ENCODE measurements at places on chromosomes 7 and 10. TPM values are rescaled to one million over a fixed set of nuclear protein-coding genes. Genes with fewer than 3 reads are reported as not detected.

Gene MYL10
- 23.1 TPM for polyA plus RNA-seq

DNA sequence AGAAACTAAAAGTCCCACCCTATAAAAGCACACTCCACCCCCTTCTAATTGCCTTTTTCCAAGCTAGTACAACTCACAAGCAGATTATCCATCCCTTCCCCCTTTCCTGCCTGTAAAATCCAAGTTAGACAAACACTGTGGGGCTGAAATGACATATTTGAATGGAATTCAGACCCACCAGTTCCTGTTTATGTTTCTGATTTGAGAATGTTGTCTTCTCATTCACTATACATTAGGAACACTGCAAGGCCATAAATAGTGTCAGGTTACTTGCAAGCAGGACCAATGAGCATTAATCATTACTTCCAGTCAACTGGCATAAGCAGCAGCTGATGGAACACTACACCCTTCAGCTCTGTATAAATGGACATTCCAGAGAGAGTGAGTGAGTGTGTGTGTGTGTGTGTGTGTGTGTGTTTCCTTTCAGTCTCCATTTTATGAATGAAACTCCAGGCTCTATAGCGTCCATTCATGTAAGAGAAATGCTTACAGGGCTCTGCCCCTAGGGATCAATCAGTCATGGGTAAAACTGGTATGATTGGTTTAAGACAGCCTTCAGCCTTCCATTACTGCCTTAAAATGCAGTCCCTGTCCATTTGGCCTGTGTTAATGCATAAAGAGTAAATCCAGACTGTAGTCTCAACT, 69.3 kb downstream of the ETV1 start:
- DNase-seq = peak; percentile 73

Gene CCDC172
- not detected for polyA plus RNA-seq

Gene STOX1
- 2.5 TPM for polyA plus RNA-seq

DNA sequence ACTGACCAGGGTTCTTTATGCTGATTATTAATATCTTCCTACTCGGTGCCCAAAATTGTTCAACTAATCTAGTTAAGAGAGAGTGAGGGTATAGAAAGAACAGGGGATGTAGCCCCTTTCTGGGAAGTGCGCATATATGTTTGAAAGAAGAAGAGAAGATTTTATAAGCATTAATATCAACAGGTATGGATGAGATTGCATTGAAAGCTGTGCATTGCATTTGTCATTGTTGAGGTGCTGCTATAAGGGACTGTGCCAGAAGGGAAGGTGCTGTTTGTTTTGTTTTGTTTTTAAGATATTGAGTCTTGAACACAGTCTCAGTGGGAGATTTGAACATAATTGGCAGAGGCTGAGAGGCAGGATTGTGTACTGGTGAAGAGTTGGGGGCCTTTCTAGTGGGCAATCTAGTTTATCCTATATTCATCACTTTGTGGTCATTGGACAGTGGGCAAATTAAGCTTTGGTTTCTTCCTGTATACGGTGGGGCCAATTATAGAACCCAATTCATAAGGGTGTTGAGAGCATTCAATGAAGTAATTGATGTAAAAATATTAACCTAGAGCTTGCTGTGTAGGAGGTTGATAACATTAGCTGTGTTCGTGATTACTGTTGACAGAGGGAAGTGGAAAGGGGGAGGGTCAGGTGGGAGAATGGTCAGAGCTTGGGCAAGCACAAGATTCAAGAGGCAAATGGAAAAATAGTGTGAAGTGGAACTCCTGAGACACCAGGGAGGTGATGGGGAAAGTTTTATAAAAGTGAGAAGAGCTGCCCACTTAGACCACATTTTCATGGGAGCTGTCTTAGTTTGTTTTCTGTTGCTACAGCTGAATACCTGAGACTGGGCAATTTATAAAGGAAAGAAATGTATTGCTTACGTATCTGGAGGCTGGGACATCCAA, 19.9 kb upstream of the PCGF5 start:
- no peak for DNase-seq

Gene ARMS2
- polyA plus RNA-seq = not detected

GRCh38 chr7:158398750-158399149, 188.9 kb downstream of the PTPRN2 start:
- DNase-seq = no peak

Gene ANXA8L1
- polyA plus RNA-seq = not detected

Data from forelimb muscle (tissue), 1 donor.